ENCODE measurements at places on chromosomes 2 and 18.

GRCh38 chr2:179932786-179933185 is 71.4 kb upstream of the ZNF385B start:
- DNase-seq, result no peak

- DNase-seq, result no peak
These were observed 65.2 kb downstream of the SOCS6 start for GRCh38 chr18:70354080-70354479.

GRCh38 chr2:98769784-98770183 is 38.9 kb upstream of the MGAT4A start:
- no peak for DNase-seq

DNA sequence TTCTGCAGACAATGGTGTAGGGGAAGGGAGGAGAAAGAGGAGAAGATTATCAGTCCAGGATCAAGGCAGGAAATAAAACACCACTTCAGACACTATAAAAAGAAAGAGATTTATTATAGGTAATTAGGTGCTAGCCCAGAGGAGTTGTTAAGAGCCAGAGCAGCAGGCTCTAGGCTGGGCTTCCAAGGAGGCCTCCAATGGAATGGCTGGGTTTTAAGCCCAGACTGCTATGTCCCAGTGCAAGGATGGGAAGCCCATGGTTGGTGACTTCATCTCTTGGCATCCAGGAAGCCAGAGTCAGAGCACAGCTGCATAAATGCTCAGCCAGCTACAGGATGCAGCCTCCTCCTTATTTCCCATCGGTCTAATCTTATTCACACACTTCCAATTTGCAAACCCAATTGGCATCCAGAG is 95.6 kb downstream of the LAMA3 start:
- no peak for DNase-seq

DNA sequence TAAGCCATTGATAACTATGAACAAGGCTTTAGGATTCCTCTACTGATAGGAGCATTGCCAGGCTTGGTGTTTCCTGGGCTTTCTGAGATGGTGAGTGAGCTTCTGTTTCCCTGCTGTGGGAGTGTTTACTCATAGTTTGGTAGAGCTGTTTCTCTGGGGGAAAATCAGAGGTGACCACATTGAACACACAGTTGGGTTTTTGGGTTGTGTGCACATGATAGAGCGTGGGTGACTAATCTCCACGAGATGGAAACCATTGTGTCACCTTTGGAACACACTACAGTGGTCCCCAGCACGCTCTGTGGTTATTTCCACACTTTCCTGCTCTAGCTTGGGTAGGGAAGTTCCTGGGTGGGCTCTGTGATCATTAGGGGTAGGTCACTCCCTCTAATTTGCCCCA is 5.4 kb downstream of the IL1R1 start:
- DNase-seq, result no peak

DNA sequence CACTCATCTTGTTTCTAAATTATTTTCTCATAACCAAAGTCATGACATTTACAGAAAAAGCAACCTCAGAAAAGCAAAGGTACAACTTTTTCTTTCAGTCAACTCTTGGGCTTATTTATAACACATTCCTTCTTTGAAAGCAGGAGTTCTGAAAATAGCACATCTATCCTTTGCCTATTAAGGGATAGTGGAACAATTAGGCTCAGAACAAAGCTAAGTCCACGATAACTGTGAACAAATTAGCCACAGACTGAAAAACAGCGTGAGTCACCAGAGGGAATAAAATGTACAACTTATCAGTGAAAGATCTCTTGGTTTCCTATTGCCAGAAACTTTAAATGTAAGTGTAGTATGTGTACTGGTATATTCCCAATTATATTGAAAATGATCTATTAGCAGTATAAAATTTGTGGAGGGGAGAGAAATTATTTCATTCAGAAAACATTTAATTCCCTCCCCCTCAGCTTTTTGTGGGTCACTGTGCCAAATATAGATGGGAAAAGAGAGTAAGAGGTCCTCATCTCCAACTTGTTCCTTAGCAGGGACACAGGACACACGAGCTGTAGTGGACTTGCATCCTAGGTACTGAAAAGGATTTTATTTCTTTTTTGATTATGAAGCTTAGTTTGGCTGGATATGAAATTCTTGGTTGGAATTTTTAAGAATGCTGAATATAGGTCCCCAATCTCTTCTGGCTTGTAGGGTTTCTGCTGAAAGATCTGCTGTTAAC is 15.4 kb upstream of the MATN3 start:
- no peak for DNase-seq

- no peak for DNase-seq
These were observed 111.3 kb downstream of the RIF1 start for GRCh38 chr2:151520976-151521375.

- DNase-seq, result no peak
These were observed 651.9 kb downstream of the SLC4A3 start for GRCh38 chr2:220279372-220279771.

DNA sequence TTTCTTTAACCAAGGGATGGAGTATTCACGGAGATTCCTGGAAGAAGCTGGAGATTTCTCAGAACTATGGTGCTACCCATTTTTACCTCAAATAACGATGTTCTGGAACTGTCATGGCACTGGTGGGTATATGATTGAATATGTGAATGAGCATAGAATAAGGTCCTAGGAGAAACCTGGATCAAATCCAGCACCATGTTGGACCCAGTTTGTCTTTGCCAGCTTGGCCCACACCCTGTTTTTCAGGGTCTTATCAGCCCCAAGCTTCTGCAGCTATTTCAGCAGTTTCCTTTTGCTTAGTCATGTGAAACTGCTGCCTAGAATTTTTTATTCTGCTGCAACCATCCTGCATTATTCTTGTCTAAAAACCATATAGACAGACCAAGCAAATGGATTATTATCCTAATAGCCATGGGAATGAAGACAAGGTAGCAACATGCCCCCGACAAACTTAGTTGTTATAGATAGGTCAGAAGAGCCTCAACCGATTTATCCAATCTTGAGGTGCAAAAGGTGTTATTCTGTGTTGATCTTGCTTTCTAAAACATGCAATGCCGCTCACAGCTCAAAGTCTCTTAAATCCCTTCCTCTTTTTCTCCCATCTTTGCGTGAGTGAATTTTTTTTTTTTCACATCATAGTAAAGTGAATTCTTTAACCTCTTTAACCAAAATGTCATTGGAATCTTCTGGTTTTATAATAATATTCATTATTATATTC is 133.6 kb downstream of the PRPF40A start:
- DNase-seq, result no peak

DNA sequence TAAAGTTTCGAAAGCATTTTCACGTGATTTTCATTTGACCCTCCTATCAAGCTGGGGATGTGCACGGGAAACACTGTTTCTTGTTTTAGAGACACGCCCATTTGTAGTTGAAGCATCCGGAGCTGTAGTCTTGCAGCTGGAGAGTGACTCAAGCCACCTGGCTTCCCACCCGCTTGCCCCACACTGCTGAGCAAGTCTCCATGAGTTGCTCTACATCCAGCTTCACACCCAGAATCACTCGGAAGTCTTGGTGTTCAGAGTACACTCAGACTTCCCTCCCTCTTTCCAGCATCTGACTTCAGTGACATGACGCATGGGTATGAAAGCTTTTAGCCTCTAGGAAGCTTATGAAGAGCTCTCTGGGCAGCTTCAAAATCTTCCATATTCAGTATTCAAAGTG is 262.4 kb downstream of the NBAS start:
- no peak for DNase-seq

GRCh38 chr2:107529146-107529545 is 297.5 kb upstream of the RGPD4 start:
- DNase-seq, result peak; percentile 17

DNA sequence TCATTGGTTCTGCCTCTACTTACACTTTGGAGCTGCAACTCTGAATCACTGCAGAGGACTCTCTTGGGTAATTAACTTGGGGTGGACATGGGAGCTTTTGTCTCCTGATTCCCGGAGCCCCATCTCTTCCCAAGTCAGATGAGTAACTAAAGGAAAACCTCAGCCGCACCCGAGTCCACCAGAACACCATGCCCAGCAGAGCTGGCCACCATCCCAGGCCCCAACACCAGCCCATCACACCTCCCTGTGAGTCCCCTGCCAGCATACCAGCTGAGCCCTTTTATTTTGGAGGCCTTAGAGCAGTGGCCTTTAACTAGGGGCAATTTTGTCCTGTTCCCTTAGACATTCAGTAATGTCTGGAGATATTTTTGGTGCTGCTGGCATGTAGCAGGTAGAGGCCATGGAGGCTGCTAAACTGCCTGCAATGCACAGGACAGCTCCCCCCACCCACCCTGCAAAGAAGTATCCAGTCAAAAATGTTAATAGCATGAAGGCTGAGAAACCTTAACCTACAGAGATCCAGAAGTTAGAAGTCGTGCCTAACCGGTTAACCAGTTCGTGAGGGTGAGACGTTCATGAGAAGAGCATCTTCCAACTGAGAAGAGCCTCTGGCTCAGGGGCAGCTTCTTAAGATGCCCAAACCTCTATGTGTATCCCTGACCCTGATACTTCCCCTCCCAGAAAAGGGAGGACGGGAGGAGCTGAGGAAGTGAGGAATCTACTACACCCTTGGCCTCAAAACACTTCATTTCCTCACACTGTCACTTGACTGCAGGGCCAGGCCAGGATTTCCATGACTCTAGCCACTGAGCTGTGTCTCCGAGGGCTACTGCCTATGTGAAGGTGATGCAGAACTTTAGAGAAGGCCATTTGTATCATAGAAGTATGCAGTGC is 139.9 kb upstream of the EPAS1 start:
- no peak for DNase-seq

- DNase-seq, result no peak
These were observed 3.6 kb downstream of the B3GNT2 start for GRCh38 chr2:62199392-62200125.

DNA sequence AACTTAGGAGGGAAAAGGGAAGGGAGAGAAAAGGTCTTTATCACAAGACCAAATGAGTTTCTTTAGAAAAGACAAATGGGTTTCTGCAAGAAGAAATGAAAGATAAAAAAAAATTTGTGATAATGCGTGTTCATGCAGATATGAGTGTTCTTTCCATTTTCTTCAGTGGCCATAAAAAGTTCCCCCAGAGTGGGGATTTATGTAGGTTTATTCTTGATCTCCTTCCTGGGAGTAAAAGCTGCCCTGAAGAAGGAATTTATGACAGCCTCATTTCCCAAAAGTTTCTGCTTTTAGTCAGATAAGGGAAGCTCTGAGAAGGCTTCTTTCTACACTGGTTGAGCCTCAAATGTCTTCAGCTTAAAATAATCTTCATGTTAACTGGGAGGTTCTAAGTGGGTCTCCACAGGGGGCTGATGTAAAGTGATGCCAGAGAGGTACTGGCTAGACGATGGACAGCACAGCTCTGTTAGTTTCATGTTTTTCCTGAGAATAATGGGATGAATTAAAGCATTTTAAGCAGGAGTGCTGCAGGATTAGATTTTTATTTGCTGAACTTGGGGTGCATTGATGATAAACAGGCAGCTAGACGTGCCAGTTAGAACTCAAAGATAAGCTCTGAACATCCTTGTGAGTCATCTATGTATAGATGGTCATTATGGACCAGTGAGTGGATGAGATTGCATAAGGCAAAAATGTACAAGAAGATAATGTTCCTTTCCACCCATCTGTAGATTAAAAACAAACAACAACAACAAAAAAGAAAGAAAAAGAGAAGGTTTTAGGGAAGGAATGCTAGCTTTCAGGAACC is 99.4 kb upstream of the MSH2 start:
- no peak for DNase-seq

GRCh38 chr2:42792583-42793333 is at the start of gene HAAO:
TSS of gene HAAO (minus strand) at chr2:42792583. CDS start at chr2:42792536, 47 bp downstream.
- peak; percentile 75 for DNase-seq

- no peak for DNase-seq
These were observed 16.1 kb upstream of the GPBAR1 start for GRCh38 chr2:218244665-218245064.

- no peak for DNase-seq
These were observed 194.0 kb downstream of the BABAM2 start for GRCh38 chr2:28084564-28084963.

DNA sequence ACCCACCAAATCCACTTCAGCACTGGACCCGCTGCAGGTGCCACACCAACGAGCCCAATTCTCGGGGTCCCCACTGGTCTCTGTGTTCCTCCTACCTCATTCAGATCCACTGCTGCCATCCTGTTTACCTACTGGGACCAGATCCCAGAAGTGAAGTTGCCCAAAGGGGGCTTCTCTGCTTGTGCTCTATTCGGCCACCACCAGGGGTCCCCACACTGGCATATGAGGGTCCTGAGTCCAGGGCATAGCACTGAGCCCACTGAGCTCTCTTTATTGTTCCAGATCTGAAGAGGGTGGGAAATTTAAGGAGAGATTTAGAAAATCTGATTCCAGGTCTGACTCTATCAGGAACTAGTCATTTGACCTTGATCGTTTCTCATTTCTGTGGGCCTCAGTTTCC is 2.4 kb downstream of the GPR45 start:
- peak; percentile 64 for DNase-seq

GRCh38 chr2:152396763-152397162 is 61.8 kb downstream of the FMNL2 start:
- no peak for DNase-seq

GRCh38 chr18:58175122-58175785 is 131.2 kb downstream of the NEDD4L start:
- no peak for DNase-seq

GRCh38 chr18:6683112-6683876 is 46.2 kb upstream of the ARHGAP28 start:
- no peak for DNase-seq
